ENCODE measurements at places on chromosomes 7 and 10.
A peak's percentile ranks its signal among the peaks of the same experiment; 100 is the strongest.

DNA sequence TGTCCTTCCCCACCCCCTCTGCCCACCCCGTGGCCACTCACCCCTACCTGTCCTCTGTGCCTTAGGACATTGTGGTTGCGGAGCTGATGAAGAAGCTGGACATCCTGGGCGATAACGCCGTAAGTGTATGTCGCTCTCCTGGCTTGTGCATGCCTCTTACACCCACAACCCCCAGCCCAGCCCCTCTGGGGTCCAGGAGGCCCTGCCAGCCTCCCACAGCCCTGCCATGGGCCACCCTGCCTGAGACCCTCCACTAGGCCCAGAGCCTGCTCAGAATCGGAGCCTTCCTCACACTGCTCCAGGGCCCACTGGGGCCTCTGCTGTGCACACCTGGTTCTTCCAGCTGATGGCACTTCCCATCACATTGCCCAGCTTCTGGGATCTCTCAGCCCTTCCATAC lies 36.8 kb upstream of the DPYSL4 start:
- no peak for DNase-seq

DNA sequence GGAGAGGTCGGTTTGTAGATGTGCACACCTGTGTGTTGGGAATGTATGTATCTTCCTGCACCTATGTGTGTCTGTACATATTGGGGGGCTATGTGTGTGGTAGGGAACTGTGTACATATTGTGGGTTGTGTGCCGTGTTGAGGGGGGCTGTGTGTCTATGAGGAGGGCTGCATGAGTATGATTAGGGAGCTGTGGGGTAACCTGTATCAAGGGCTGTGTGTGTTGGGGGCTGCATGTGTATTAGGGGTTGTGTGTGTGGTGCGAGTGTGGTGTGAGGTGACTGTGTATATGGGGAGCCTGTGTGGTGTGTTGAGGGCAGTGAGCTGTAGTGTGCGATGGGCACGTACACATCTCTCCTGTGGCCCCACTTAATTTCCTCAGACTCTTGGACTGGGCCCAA lies 22.2 kb upstream of the PAX2 start:
- no peak for DNase-seq

GRCh38 chr7:12907774-12908173 lies 220.3 kb downstream of the ARL4A start:
- DNase-seq = no peak

DNA sequence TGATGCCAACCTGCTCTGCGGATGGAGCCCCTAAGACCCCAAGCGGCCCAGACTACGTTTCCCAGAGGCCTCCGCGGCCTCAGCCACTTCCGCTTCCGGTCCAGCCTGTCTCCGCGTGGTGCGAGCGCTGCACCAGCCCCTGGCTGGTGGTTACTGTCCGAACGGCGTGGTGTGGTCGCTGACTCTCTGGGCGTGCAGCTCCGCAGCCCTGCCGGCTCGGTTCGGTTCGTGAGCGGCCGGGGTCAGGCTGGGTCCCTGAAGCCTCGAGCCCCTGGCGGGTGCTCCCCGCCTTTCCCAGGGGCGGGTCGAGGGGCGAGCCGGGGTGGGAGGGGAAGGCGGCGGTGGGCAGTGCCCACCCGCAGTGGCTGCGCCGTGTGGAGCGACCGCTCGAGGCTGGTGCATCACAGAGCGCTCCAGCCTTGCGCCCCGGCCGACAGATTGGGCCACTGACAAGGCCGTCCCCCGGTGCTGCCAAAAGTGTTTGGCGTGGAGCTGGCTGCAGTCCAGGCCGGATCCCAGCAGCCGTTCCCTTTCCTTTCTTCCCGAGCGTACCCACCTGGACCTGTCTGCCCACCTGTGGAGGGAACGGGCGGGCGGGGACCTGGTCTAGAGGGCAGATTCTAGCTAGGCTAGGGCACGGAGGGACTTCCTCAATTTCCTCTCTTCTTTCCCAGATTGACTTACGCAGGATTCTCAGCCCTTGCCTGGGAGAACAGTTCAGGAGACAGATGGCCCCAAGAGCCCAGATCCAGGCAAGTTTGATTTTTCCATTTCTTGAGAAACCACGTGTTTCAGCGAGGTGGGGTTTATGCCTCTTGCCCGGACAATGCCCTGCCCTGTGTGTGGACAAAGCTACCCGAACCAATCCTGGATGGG lies at the start of gene ZNF485:
Gene ZNF485, plus strand, starts transcription at position 116 of the 876 bp plus-strand sequence. Its CDS starts 613 bp downstream, at position 729.
- peak; percentile 61 for DNase-seq

GRCh38 chr10:69446650-69447151 lies 4.6 kb upstream of the TSPAN15 start:
- peak; percentile 95 for DNase-seq

GRCh38 chr7:99098824-99099498 lies 44.9 kb downstream of the SMURF1 start:
- DNase-seq = peak; percentile 70

Data from M059J (cell line).